ENCODE measurements at places on chromosomes 13 and 19.

DNA sequence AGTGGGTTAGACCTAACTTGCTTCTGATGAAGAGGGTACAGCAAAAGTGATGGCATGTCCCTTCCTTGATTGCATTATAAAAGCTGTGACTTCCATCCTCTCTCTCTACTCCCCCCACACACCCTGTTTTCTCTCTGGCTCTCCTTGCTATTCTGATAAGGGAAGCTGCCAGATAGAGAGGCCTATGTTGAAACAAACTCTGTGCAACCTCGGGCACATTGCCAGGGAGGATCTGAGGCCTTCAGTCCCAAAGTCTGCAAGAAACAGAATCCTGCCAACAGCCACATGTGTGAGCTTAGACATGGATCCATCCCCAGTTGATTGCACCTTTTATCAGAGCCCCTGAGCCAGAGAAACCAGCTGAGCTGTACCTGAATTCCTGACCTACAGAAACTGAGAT, 44.8 kb upstream of the ARGLU1 start:
- DNase-seq: no peak

DNA sequence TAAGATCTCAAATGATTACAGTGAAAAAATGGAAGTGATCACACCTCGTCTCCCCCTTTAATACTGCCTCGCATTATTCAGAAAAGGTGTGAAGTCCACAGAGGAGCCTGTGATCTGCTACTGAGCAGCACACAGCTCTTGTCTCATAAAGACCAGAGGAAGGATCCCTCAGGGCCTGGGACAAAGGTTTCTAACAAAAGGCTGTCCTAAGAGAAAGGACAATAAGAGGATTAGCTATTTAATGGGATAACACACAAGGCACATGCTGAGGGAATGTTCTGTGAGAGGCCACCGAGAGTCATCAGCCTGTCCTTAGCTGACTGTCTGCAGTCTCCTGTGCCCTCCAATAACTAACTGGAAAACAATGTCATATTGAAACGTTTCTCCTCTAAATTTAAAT, 26.7 kb downstream of the EBPL start:
- no peak for DNase-seq

GRCh38 chr19:45464274-45464673, 3.5 kb upstream of the FOSB start:
- DNase-seq: no peak

GRCh38 chr19:17931532-17932191, 1.2 kb upstream of the CCDC124 start:
- DNase-seq: no peak

DNA sequence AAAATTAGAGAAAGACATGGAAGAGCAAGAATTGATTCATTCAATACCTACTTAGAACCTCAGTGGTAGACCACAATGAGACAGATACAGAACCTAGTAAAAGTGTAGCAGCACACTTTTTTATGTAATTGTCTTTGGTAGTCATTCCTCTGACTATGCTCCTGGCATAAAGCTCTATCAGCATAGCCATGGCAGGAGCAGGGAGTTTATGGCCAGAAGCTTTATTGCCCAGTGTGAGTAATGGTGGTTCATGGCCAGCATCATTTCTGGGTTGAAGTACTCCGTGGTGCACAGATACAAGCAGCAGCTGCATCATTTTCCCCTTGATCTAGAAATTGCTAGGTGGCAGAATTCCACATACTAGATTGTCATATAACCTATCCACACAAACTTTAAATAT, 352.6 kb downstream of the TBC1D4 start:
- DNase-seq: no peak

DNA sequence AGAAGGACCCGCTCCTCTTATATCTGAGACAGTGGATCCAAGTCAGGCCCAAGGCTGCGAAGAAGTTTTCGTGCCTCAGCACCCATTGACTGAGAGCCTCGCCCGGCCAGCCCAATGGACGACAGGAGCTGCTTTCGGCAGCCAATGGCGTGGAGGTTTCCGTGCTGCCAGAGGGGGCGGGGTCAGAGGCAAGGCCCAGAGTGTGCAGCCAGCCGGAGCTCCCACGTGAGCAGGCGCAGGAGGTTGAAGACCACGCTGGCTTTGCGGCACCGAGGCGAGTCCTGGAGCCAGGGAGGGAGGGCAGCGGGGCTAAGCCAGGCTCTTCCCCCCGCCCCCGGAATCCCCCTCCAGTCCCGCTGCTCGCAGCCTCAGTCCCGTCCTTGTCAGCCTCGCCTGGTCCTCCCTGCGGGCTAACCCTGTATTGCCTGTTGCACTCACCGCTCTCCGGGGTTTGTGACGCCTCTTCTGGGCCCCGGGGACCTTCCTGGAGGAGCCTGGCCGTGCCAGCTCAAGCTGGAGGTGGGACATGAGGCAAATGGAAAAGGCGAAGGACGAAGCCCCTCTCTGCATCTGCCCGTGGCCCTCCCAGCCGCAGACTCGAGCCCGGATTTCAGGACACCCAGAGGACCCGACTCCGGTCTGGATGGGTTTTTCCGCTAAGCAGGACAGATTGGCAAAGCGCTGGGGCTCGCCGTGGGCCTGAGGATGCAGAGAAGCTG, 1.5 kb downstream of the IFNL4 start:
- DNase-seq: no peak

DNA sequence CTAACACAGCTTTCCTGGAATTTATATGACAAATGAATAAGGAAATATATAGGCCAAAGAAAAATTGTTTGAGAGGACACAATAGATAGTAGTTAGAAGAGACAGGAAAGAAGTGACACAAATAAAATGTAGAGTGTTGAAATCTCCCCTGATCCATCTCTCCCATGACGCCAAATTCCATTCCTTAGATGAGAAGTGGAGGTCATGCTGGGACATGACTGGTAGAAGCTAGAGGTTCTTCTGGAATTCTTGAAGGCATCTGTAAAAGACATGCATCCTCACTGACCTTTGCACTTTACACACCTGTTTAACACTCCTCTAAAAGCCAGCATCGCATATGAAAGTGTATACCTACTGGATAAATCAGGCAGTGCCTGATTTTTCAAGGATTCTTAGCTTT, 67.8 kb downstream of the DGKH start:
- no peak for DNase-seq

- no peak for DNase-seq
These were observed 36.3 kb downstream of the CYP2B6 start for GRCh38 chr19:41027273-41027967.

DNA sequence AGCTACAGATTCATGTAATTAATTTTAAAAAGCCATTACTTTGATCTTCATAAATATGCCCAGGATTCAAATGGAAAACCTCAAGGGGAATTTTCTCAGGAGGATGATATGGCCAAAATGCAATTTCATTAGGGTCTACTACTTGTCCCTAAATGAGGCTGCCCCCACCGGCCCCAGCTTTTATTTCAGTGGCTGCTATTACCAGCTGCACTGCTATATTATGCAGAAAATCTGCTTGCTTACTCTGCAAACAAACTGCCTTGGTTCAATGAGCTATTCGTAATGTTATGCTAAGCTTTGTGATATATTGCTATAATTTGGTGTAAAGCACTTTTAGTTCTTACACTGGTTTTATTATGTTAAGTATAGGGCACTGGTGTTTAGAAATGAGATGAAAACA, 137.3 kb upstream of the TMTC4 start:
- DNase-seq: no peak

DNA sequence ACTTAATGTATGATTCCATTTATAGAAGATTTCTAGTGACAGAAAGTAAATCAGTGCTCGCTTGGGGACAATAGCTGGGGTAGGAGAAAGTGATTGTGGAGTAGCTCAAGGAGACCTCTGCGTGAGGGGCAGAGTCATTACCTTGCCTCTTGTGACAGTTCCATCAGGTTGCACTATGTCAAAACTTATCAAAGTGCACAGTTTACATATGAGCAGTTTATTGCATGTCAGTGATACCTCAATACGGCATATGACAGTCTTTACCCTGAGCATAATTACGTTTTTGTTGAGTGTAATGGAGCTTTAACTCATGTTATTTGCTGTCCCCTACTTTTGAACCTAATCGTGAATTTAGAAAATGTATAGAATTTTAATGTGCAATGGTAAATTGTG, 15.0 kb downstream of the ARHGEF7 start:
- DNase-seq: no peak

- no peak for DNase-seq
These were observed 1443.1 kb downstream of the PCDH9 start for GRCh38 chr13:65787082-65787481.

DNA sequence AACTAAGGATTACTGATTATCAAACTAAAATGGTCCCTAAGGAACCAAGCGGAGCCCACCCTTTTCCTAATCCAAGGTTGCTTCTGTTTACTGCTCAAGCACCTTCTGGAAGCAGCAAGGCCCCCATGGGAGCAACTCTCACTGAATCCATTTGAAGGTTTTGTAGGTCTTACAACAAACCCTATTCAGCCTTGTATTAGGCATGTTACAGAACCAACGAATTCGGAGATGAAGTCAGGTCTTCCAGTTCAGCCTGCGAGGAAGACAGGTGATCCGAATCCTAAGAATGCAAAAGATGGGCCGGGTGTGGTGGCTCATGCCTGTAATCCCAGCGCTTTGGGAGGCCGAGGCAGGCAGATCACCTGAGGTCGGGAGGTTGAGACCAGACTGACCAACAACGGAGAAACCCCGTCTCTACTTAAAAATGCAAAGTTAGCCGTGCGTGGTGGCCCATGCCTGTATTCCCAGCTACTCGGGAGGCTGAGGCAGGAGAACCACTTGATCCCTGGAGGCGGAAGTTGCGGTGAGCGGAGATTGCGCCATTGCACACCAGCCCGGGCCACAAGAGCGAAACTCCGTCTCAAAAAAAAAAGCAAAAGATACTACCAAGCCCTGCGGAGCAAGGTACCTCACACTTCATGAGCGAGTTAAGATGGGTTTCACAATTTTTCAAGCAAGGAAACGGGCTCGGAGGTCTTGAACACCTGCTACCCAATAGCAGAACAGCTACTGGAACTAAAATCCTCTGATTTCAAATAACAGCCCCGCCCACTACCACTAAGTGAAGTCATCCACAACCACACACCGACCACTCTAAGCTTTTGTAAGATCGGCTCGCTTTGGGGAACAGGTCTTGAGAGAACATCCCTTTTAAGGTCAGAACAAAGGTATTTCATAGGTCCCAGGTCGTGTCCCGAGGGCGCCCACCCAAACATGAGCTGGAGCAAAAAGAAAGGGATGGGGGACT, 609 bp downstream of the ZAR1L start:
- DNase-seq: peak; percentile 37

- no peak for DNase-seq
These were observed 15.5 kb downstream of the LIPE start for GRCh38 chr19:42411581-42412178.

GRCh38 chr13:83498045-83498444, 384.2 kb downstream of the SLITRK1 start:
- no peak for DNase-seq

GRCh38 chr13:96817336-96817941, 176.8 kb downstream of the OXGR1 start:
- DNase-seq: no peak

DNA sequence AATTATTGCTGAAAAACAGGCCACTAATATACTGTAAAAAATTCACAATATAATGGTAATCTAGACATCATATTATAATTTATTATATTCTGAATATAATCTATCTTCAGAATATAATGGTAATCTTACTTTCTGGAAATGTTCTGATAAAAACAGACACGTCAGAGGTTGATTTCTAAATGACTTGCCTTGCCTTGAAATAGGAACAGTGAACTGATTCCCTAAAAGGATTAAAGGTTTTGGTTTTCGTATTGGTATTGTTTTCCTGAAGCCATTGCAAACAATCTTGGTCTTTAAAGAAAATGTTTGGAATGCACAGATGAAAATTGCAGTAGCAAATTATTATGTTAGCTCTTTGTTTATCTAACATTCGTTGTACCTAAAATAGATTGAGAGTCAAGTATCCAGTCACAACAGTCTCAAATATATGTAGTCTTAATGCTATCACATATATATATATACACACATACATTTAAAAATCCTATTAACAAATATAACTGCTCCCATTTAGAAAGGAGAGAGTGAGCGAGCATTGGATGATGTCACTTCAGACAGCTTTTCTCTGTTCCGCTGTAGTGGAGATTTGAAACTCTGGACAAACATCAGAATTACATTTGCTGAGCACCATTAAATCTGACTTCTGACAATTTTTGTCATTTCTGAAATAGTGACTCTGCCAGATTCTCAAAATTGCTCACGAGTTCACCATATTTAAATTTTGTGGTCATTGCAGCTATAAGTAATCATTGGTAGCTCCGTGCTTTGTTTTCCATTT, 1.7 kb downstream of the ITM2B start:
- no peak for DNase-seq

GRCh38 chr13:45119469-45119990, 780 bp upstream of the GTF2F2 start:
- DNase-seq: peak; percentile 36

- peak; percentile 29 for DNase-seq
These were observed 28.6 kb upstream of the NDUFS7 start for GRCh38 chr19:1354970-1355567.

DNA sequence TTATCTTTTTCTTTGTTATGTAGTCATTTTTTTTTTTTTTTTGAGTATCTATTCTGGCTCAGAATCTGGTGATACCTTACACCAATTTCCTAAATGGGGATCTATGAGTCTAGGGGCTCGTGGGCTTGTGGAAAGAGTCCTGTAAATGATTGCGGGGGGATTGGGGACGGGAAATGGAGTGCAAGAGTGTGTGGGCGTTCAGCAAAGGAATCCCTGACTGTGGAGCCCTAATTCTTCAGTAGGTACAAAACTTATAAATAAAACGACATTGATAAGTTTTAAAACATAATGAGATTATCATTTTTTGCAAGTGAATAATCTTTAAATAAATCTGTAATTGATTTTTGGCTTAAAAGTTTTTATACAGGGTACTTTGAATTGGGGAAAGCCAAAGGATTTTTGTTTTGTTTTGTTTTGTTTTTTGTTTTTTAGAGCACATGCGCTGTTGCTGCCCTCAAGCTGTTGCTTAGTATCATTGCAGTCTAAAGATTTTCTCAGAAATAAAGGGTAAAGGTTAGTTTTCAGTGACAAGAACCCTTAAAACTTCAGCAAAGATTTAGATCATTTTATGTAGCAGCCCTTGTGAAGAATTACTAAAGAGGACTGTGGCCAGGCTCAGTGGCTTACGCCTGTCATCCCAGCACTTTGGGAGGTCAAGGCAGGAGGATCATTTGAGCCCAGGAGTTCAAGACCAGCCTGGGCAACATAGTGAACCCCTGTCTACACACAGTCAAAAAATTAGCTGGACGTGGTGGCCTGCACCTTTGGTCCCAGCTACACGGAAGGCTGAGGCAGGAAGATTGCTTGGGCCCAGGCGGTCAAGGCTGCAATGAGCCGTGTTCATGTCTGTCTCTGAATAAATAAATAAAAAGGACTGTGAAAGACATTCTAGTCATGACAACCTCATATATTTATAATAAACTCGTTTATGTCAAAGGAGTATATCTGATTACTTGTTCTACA, 1.7 kb downstream of the ERCC5 start:
- DNase-seq: no peak

GRCh38 chr13:97384371-97384770, 49.6 kb upstream of the RAP2A start:
- DNase-seq: no peak

GRCh38 chr19:55406826-55407549, 600 bp downstream of the UBE2S start:
- DNase-seq: peak; percentile 17
